ENCODE measurements at places on chromosomes 11 and 22.

DNA sequence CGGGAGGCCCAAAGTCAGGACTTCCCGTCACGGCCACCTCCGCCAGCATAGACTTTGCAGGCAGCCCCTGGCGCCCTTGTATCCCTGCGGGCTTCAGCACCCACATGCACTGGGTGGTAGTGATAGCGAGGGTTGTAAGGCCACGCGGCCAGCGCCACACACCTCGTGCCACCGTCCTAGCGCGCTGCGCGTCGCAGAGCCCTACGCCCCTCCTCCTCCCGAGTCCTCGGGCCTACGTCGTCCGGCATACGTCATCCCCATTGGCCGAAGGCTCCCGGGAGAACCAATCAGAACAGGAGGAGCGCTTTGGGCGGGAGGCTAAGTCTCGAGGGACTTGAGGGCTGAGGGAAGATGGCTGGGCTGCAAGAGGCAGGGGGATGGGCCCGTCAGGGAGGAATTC, 1.3 kb upstream of the BTBD18 start:
- DNase-seq = no peak

DNA sequence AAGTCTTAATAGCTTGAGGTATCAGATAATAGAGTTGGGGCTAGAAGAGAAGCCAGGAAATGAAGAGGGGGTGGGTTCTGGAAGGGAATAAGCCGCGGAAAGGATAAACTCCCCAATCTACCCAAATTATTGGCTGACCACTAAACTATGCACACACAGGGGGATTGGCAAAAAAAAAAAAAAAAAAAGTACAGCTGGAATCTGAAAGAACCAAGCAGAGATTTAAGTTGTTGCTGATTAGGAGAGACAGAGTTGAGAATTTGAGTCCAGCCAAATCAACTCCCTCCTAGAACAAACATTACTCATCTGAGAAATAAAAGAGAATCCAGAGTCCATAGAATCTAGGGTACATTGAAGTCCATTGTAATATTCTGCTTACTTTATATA, 134.9 kb downstream of the CCDC81 start:
- no peak for DNase-seq

DNA sequence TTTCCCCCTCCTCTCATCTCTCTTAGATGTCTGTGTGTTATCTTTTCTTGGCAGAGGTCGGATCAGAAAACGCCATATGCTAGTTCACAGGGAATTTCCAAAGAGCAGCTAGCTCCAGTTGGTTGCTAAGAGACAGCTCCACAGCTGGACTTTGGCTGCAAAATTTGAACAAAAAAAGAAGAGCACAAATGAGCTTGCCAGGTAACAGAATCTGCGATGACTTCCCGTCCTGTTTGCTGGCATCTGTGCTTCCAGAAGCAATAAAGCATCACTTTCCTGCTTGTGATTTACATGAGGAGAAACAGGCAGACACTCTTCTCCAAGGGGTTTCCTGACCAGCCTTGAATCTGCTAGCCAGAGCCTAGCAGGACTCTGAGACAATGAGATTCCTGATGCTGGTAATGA, 596.0 kb upstream of the B3GAT1 start:
- DNase-seq = no peak

- DNase-seq = no peak
Observed at GRCh38 chr11:123670081-123670480, 15.7 kb upstream of the SCN3B start.

- DNase-seq = no peak
Observed at GRCh38 chr22:37525746-37526350, 6.6 kb upstream of the CARD10 start.

- no peak for DNase-seq
Observed at GRCh38 chr11:64265176-64266160, 14.1 kb downstream of the PLCB3 start.

- no peak for DNase-seq
Observed at GRCh38 chr11:9070749-9071491, 20.5 kb downstream of the SCUBE2 start.

GRCh38 chr22:39994566-39995392, at the start of gene FAM83F:
FAM83F (plus strand) TSS chr22:39994954; CDS start chr22:39995043, 89 bp downstream.
- DNase-seq = no peak

DNA sequence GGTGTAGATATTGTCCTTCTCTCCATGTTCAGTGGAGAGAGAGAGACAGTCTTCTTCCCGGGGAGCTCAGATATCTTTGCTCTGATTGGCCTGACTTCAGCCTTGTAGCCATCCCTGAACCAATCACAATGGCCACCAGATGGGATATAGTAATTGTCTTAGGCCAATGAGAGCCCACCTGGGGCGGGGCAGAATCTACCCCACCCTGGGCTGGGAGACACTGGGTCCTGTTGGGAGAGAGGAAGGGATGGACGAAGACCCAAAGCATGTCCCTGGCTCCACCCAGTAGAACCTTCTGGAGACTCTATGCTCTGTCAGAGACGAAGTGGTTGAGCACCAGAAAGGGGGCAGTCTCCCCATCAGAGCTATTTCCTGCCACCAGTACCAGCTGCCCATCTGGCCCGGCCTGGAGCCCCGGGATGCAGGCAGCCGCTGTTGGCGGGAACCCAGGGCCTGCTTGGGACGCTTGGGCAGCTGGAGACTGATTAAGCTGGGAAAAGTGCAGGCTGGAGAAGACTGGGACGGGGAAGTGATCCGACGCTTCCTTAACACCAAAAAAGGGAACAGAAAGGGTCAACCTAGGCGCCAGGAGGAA, 31.6 kb upstream of the CBX7 start:
- DNase-seq = no peak

GRCh38 chr22:20438678-20439492, 1.3 kb upstream of the SCARF2 start:
- no peak for DNase-seq

DNA sequence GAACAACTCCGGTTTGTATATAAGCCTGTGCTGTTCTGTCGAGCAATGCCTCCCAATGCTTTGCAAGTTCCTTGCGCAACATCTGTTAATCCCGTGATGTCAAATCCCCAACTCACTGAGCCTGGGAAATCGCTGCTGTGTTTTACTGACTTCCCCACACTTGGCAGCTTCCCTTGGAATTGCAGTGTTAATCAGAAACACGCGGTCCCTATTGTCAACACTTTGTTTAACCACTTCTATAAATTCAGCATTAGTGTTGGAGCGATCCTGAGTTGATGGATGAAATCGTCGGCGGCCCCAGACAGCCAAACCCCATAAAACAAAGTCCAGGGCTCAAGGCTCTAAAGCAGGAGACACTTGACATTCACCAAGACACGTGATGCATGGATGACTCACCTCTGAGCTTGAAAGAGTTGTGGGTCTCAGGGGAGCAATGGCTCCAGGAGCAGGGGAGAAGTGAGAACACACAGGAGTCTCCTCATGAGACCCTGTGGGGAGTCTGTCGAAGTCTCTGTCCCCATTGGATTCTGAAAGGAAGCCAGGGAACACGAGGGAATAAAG, 555.3 kb downstream of the MIAT start:
- no peak for DNase-seq

DNA sequence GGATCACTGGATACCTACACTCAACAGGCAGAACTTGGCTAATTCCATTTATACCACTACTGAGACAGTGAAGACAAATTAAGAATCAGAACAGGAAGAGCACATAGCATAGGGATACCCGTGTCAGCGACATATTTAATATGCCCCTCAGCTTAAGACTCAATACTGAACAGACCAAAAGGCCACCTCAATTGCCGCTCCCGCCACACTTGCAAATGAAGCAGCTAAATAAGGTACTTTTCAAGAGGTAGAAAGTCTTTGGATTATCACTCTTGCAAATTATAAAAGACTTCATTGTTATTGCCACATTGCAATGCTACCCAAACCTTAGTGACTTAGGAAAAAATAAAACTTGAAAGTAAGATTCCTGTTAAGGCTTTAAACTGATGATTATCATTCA, 3.1 kb downstream of the DDX17 start:
- DNase-seq = no peak

DNA sequence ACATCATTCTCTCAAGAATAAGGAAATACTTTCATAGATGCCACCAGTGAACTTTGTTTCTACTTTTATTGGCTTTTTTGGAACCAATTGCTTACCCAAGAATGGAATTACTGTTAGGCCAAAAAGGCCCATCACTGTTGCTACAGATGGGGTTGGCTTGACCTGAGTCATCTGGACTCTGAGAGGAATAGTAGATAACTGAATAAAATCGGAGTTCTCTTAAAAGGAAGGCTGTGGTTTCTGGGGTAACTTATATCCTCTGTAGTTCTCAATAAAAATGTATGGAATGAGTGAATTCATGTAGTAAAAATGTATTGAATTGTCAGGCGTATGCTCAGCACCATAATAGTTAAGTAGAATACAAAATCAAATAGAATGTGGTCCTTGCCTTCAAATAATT, 56.6 kb downstream of the ARHGEF12 start:
- no peak for DNase-seq

DNA sequence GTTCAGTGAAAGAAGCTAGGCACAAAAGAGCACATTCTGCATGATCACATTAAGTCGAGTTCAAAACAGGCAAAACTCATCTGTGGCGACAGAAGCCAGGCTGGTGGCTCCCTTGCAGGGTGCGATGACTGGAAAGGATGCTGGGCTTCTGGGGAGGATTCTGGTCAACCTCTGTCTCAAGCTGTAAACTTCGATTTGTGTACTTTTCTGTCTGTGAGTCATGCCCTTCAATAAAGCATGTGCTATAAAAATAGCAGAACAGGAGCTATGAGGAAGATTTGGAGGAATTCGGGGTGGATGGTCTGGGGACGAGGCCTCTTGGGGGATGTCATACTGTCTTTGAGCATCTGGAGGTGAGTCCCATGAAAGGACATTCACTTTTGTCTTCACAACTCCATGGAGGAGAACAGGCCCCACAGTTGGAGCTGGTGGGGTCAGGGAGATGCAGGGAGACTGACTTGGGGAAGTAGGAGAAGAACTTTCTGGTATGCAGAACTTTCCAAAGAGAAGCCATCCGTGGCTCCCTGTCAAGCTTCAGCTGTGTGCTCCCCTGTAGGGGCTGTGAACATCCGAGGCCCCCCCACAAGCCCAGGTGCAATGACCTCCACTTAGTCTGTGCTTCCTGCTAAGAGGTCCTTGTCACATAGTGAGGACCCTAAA, 77.8 kb upstream of the LINC01488 start:
- no peak for DNase-seq

GRCh38 chr22:23119494-23120414, 22.0 kb downstream of the RSPH14 start:
- DNase-seq = peak; percentile 15

- DNase-seq = no peak
Observed at GRCh38 chr11:83864412-83865057, 578.4 kb upstream of the CCDC90B start.

DNA sequence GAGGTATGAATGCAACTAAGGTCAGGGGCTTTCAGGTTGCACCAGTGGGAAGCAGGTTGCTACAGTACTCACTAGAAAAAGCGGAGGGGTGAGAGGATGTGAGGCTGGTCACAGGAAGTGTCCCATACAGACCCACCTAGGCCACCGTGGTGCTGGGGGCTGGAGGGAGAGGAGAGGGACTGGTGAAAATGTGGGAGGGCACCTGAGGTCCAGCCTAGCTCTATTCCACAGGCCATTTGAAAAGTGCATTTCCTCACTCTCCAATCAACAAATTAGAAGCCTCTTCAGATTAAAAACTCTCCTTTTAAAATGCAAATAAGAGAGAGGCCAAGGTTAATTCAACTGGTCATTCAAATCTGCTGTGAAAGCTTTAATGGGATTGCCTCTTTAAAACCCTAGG, 38.6 kb upstream of the NCAM1 start:
- no peak for DNase-seq

DNA sequence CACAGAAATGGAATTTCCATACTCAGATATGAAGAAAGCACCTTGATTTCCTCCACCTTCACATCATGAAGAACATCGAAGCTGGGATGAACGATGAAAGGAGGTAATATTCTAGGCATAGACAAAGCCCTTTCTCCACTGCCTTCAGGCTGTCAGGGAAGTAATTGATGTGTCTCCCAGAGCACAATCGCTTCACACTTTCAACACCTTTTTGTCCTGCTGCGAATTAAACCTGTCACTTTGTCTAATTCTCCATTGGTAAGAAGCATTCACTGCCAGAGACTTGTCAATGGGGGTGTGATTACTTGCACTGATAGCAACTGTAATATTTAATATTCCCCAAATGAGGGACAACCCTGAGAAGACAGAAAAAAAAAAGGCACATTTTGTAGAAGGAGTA, 260.1 kb downstream of the ETS1 start:
- DNase-seq = no peak

GRCh38 chr22:19035474-19036228, 86.6 kb downstream of the DGCR2 start:
- no peak for DNase-seq

GRCh38 chr22:26547426-26547825, 35.2 kb upstream of the TFIP11 start:
- no peak for DNase-seq

DNA sequence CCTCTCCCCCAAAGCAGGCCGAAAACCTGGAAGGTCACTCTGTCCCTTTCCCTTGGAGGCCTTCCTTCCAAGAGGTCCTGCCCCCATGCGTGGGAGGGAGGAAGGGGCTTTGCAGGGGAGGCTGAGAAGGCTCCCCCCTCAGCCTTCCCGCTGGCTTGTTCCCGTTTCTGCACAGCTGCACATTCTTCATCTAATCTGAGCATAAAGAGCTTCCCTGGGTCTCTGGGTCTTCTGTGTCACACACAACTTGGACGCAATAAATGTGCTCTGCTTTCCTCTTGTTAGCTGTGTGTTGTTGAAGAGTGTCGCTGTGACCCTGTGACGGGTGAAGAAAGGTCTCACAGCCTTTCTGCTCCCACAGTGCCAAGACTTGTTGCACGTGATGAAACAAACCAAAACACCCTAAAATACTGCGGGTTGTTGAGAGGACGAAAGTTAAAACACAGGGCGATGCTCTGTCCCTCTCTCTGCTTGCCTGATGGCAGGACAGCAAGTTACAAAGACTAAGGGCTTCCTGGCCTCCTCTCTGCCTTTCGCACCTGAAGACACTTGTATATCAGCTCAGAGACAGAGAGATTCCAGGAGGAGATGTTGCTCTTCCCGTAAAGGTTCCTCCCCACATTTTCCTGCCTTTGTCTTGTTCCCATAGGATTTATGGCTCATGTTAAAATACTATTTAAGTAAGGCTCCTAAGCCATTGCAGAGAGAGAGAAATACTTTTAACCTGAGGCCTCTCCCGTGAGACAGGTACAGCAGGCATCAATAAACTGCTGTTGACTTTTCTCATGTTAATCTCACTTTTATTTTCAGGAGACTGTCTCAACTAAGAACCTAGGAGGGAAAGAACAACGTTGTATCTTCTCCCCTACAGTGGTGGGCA, 15.4 kb upstream of the IFITM3 start:
- no peak for DNase-seq

DNA sequence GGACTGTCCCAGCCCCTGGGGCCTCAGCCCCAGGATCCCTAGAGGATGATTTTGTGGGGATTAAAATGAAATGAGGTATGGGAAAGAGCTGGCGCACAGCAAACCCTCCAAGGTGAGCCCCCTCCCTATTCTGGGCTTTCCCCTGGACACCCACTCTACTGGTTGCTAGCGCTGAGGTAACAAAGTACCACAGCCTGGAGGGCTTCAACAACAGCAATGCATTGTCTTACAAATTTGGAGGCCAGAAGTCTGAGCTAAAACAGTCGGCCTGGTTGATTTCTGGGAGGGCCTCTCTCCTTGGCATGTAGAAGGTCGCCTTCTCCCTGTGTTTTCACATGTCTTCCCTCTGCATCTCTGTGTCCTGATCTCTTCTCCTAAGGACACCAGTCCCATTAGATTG, 913.6 kb downstream of the NTM start:
- no peak for DNase-seq
